ENCODE measurements at places on chromosomes 6 and 20. TPM values are rescaled to one million over a fixed set of nuclear protein-coding genes. Genes with fewer than 3 reads are reported as not detected.

- DNase-seq, result peak; percentile 95
Measured at GRCh38 chr6:21589352-21590345, 3.9 kb upstream of the SOX4 start.

- no peak for DNase-seq
Measured at GRCh38 chr20:48975955-48976354, 54.4 kb downstream of the ARFGEF2 start.

Gene FOXF2
- 0.53 TPM for total RNA-seq

Gene FAM209B
- 0.59 TPM for total RNA-seq

GRCh38 chr20:46894579-46894958 is at the start of gene EYA2:
TSS of gene EYA2 (plus strand) at chr20:46894843. CDS start at chr20:46990011, 95,168 bp downstream.
- peak; percentile 50 for DNase-seq

GRCh38 chr6:33543116-33543515 is 37.0 kb downstream of the BAK1 start:
- DNase-seq, result no peak

DNA sequence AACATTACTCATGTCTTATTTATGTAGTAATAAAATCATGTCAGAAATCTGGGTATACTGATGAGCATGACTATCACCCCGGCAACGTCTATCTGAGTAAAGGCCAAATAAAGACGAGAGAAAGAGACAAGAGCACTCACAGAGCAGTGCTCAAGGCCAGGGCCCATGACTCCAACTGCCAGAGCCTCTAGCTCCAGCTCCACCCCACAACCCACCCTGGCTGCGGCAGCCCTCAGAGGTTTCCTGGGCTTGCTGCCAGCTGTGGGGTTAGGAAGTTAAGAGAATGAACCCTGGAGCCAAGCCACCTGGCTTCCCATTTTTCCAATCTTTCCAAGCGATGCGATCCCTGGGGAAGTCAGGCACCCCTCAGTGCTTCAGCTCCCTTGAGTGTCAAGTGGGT is 92.0 kb upstream of the PAX1 start:
- DNase-seq, result no peak

Gene AFDN
- total RNA-seq, result 45.3 TPM

Gene DEFB132
- total RNA-seq, result not detected

DNA sequence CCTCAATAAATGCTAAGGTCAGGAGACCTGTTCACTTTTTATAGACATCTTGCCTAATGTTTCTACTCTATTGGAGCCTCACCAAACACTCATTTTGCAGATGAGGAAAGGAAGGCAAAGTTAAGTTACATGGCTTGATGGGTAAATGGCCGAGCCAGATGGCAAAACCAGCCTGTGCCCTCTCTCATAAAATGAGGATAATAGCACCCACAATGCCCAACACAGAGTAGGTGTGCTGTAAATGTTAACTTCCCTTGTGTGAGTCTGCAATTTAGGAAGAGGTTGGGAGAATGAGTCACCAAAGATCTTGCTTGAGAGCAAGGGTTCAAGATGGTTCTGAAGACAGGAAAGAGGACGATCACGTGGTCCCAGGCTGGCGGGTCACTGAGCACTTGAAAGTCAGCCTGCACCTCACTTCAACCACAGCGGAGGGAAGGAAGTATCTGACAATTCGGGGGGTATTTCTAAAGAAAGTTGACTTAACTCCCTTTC is 3.3 kb downstream of the KCNK5 start:
- no peak for DNase-seq

DNA sequence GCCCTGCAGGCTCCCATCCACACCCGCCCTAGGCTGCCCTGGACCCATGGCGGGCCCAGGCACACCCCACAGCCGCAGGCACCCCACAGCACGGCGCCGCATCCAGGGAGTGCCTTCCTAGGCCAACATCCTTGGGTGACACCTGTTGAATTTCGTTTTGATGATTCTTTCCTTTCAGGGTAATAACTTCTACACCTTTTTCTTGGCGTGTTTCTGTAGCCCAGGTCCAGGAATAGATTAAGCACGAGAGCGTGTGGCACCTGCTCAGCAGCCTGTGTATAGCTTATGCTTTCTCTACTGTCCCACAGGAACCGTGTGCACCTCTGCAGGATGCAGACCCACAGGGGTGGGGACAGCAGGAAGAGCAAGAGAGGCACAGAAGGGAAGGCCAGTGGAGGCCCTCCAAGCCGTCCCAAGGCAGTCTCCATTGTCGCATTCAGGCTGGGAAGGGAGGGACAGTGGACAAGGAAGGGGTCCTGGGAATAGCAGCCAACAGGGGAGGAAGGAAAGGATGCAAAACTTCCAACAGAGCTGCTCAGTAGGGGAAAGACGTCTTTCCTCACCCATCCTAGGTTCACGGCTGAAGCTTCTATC is 118.1 kb upstream of the AFDN start:
- no peak for DNase-seq

DNA sequence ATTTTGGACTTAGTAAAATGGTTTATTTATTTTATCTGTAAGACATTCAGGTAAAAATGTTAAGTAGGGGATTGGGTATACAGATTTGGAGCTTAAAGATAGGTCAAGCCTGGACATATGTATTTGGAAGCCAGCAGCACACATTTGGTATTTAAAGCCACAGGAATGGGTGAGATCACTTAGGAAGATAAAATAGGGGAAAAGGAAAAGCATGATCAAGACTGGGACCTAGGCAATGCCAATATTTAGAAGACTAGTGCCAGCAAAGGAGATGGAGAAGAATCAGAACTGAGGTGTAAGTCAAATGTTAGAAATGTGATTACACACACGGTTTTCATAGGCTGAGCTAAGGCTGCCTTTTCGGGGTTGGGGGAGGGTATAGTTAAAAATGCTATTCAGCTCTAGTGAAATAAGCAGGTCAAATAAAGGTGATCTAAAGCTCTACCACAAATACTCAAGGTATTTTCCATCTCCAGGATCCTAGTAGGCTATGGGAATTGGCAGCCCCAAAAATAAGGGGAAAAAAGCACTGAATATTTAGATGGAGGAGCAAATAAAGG is 20.6 kb downstream of the SLC2A12 start:
- no peak for DNase-seq

Gene ABHD16B
- total RNA-seq, result not detected

DNA sequence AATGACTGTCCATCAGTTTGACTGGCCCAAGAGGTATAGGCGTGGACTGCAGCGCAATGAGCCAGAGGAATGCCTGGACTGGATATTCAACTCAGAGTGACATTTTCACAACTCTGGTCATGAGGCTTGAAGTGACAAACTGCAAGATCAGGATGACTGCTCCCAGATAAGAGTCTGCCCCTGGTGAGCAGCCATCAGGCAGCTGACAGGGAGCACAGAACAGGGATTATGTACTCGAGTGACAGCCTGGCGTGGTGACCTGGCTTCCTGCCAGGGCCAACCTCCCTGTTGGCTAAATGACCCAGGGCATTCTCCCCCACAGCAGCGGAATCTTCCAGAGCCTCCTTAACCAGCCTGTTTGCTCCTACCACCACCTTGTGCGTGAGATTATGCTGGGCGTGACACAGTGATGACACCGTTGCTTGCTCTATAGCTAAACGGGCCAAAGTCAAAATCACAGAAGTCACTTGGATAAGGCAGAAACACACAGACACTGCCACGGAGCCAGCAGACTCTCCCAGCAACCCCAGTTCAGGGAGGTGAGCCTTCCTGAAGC is 209.1 kb upstream of the JARID2 start:
- peak; percentile 78 for DNase-seq

DNA sequence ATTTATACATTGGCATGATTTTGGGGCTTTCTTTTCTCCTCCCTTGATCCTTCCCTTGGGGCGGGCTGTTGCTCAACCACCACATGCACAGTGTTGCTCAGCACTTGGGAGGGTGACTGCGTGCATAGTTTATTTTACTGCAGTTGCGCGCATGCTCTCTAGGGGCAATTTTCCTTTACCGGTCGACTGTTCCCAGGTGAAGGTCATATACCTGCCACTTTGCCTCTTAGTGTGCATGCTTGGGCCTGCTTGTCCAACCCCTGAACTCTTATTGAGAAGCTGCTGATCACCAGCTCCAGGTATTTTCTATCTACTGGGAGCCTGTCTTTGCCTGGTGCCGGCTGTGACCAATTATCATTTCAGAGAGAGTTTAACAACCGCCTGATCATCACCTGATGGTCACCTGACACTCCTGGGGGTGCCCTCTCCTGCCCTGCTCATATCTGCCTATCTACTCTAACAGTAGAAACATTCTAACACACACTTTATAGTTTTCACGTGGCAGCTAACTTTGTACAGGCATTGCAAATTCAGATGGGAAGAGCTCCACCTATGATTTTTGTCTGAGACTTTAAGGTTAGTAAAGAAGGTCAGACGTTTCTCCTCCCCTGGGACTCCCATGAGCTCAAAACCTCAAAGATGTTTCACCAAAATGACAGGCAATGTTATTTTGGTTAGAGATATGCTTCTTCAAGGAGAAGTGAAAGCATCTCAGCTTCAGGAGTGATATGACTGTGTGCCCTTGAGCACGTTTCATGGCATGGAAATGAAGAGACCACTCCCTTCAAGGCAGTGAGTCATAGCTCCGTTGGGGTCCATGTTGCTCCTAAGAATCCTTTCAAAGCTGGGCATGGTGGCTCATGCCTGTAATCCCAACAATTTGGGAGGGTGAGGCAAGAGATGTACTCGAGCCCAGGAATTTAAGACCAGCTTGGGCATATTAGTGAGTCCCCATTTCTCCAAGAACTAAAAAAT is 227.5 kb upstream of the MYLIP start:
- DNase-seq, result peak; percentile 35

GRCh38 chr20:59650418-59650817 is 46.1 kb downstream of the PHACTR3 start:
- no peak for DNase-seq

Gene RSPH4A
- total RNA-seq, result 0.15 TPM

Gene TUBB2B
- total RNA-seq, result 2.1 TPM

- no peak for DNase-seq
Measured at GRCh38 chr20:44442298-44443070, 33.2 kb upstream of the TTPAL start.

DNA sequence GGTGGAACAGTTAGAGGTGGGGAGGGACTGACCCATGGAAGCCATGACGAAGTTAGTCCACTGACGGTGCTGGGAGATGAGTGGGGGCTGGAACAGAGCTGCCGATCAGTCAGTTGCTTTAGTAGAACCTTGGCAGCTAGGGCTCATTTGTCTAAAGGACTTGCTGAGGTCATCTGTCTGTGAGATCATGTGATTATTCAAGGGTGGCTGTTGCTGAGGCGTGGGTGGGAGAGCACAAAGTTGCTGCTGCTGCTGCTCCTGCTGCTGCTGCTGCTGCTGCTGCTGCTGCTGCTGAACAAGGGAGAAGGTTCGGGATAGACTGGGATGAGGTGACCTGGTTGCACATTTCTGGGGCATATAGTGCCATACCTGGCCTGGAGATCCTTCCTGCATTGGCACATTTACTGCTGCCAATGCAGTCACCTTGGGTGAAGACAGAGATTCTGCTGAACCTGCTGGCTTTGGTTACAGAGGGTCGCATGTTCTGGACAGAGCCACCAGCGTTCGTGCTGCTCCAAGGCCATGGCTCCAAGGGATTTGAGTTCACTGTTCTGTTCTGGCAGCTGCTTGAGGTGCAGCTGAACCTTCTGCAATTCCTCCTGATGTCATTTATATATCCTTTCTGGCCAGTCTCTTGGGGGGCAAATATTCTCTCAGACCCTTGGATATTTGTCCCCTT is 840.5 kb downstream of the HACE1 start:
- DNase-seq, result no peak

DNA sequence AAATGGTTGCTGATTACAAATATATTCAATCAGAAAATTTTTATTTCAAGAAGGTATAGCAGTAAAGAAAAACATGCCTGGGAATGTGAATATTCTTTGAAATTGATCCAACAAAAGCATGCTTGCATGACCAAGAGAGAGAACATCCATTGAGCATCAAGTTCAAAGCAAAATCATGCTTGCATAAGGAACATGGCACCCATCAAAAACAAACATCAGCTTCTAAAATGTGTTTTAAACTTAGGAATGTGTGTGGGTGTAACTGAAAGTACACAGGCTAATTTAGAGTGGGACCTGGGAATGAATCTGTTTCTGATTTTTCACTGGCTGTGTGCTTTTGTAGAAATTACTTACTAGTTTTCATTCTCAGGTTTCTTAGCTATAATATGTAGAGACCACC is 5.6 kb downstream of the SLC17A5 start:
- no peak for DNase-seq

- no peak for DNase-seq
Measured at GRCh38 chr6:71179249-71179885, 109.2 kb upstream of the OGFRL1 start.

DNA sequence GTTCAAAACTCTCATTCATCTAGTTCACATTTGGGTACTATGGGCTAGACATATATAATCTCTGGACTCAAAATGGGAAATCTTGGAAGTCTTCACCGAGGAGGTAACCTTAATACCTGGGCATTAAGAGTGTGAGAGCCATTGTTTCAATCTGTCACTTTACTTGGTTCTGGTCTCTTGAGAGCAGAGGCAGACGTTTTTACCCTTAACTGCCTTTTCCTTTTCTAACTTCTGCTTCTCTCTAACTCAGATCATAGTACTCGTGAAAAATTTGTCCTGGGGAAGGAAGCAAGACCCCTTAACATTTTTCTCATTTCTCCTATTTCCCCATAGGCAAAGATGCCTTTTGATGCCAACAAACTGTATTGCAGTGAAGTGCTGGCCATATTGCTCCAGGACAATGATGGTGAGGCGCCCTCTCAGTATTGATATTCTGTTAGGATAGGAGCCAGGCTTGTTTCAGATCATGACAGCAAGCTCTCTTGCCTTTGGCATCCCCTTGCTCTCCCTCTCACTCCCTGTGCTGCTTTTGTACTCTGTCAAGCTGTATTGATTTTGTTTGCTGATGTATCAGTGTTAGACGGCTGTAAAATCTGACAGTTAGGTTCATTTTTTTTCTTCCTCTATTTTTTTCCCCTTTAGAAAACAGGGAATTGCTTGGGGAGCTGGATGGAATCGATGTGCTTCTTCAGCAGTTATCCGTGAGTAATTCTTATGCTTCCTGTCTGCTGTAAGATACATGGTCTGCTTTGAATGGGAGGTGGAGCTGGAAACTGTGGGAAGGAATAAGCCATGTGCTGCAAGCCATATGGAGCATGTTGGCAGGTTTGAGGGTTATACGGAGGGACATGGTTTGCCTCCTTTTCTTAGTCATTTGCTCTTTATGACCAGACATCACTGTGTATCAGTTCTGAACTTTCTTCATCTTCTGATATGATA is 83.5 kb downstream of the CTNNBL1 start:
- no peak for DNase-seq

- peak; percentile 74 for DNase-seq
Measured at GRCh38 chr20:25077610-25078169, 4.3 kb downstream of the VSX1 start.

Gene SLPI
- 1.4 TPM for total RNA-seq

- no peak for DNase-seq
Measured at GRCh38 chr20:23476015-23476754, 14.7 kb upstream of the CST8 start.

GRCh38 chr20:22763257-22763906 is 179.0 kb upstream of the FOXA2 start:
- DNase-seq, result peak; percentile 61

GRCh38 chr6:37072526-37072925 is 67.1 kb downstream of the FGD2 start:
- DNase-seq, result no peak

Gene TMEM217
- 0.15 TPM for total RNA-seq

GRCh38 chr6:30155520-30156261 is 5.3 kb downstream of the TRIM10 start:
- DNase-seq, result no peak

GRCh38 chr20:48765359-48765758 is 62.4 kb downstream of the PREX1 start:
- no peak for DNase-seq

Data from right cardiac atrium (tissue), 5 donors.